ENCODE measurements at places on chromosomes 12 and 14.

DNA sequence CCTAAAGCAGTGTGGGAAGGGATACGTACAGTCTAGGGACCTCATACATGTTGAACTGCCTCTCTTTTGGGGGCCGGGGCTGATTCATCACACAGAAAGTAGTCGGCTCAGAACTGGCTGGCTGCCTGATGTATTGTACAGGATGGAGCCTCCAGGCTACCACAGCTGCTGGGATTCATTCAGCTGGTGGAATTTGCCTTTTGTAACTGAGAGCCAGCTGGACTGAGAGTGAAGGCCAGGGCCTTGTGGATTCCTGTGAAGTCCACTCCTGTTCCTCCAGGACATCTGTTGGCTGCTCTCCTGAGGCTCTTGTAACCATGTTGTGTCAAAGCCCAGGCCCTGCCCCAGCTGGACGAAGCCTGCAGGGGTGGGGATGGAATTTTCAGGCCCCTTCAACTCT, 116.3 kb upstream of the PRICKLE1 start:
- no peak for DNase-seq

DNA sequence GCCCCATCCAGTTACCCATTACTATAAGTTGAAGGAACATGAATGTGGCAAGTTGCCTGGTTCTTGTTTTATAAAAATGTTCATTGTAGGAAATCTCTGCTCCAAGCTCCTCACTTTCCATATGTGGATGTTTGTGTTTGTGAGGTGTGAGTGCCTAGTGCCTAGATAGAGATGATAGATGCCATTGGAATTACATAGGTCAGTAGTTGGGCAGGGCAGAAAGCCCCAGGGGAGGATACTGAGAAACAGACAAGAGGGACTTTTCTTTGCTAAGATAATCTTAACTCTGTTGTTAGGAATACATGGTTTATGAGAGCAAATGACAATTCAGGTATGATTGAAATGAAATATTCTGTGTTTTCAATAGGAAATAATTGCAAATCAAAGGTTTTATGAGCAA, 226.3 kb upstream of the GRIP1 start:
- no peak for DNase-seq

DNA sequence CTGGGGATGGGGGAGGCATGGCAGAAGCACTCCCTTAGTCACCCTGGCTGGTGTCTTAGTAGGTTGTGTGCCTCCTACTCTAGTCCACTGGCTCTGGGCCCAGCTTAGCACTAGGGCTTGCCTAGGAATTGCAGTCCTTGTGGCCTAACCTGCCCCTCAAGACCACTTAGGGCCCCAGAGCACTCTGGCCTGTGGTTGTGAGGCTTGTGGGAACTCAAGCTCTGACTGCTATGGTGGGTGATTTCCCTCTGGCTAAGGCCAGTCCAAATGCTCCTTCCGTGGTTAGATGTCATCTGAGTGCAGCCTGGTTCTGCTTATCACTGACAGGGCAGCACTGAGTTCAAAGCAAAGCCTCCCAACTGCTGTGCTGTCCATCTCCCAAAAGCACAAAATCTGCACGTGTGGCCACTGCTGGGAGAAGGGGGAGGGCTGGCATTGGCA, 20.2 kb downstream of the FGD4 start:
- no peak for DNase-seq

DNA sequence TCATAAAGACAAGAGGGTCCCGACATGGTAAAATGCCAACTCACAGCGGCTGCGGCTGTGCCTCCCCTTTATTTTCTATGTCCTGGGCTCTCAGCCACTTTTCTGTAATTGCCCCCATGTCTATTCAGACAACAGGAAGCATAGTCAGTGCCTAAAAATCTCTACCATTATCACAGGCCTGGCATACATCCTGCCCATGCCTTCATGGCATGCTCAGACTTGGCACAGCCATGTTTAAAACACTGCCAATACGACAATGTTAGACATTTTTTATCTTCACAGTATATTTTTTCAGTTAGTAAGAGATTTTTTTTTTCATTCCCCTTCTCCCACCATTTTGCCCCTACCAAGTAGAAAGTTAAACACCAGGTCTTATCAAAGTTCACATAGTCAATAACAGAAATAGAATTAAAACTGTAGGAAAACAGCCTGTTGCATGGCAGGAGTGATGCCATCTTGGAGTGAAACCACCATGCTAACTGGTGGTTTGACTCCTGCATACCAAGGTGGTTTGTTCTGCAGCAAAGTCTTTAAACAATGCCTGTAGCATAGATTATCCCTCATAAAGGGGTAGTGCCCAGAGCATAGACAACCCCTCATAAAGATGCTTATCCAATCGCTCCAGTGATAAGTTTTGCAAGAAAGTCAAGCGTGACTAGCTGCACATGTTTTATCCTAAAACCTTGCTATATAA, 18.9 kb upstream of the CERS5 start:
- DNase-seq = no peak

DNA sequence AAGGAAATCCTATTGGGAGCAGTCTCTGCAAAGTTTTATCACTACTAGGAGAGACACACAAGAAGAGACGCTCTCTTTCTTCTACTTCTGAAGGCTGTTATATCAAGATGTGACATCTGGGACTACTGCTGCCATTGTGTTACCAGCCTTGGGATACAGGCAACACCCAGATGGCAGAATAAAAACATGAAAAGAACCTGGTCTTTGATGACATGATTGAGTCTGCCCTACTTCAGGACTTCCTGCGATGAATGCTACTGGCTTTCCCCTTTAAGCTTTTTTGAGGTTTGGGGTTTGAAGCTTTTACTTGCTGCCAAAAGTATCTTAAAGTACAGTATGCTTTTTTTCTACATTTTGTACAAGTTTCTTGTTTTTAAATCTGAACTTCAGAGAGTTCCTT, 29.2 kb upstream of the TRHDE start:
- DNase-seq = no peak

GRCh38 chr12:125983094-125983783, 918.0 kb downstream of the AACS start:
- no peak for DNase-seq

GRCh38 chr14:39875028-39875427, 442.8 kb upstream of the FBXO33 start:
- DNase-seq = no peak

Data from stimulated activated naive CD8-positive, alpha-beta T cell treated with anti-CD3 and anti-CD28 coated beads, Interleukin-15, Interleukin-2, amounts not matched to agents 100 U/mL and 50 U/mL, for 24 hours (primary cell).